ENCODE measurements at places on chromosomes 7 and 10.

DNA sequence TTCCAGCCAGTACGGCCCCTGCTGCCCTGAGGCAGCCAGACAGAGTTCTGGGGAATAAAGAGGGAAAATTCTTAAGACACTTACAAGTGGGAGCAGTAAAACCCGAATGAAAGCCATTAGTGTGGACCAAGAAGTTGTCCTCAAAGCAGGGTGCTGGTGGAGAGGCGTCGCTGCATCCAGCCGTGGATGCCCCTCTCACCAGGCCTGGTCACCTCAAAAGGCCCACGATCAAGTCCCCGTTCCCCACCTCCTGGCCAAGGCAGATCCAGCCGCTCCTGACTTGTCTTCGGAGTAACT is 656 bp downstream of the VSTM4 start:
- DNase-seq = no peak

DNA sequence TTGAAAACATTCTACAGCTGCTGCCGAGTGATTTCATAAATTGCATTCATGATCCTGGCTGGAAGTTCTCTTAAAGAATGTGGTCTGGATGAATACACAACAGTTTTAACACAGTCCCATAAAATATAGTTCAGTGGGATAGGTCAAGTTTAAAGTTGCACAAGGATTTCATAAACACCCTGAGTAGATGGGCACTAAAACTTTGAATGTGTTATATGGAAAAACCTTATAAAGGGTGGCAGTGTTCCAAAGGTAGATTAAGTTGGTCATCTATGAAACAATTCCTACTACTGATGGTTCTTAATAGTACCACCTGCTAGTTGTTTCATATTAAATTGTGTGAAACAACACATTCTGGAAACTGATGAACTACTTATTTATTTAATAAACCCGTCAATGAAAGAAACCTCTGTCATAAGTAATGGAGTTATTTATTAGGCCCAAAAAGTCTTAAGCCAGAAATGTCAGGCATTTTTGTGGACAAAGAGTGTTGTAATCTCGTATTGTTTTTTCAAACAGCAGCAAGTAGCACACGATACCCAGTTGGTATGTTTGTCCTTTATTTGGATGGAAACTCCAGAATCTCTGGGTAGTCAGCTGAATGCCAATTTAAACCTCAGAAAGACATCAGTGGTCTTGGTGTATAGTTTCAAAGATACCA is 14.3 kb upstream of the RPA3 start:
- DNase-seq = no peak

DNA sequence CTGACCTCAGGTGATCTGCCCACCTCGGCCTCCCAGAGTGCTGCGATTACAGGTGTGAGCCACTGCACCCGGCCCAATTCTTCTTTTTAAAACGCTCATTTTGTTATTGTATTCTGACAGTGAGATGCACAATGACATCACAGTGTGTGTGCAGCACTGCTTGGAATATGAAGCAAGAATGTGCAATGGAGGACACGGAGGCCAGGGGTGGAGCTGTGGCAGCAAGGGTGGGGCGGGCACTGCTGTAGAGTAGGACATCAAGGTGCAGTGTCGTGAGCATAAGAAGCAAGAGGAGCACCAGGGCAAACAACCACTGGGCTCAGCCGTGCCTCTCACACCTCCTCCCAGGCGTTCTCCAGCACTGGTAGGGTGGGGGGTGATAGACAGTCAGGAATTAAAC is 26.8 kb upstream of the GRID1 start:
- no peak for DNase-seq

DNA sequence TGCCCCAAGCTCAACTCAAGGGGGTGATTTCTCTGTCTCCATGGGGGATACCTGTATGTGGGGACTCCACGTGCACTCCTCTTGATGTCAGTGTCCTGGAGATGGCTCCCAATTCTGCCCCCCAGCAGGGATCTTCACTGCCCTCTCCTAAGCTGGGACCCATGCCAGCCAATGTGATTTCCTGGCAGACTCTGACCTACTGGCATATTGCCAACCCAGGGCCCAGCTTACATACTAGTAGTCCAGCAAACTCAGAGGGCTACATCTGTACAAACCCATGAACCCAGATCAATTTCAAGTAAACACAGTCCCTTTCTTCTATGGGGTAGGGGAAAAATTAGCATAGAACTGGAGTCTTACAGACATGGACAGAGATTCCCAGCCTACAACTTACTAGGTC is 26.2 kb upstream of the BMPR1A start:
- no peak for DNase-seq

- no peak for DNase-seq
These were observed 31.5 kb downstream of the FGFR2 start for GRCh38 chr10:121566755-121567154.

Data from CMK (cell line).